NCI-H1694 treated with DMSO at 0.1 percent for 48 hours (cell line): ENCODE measurements at places on chromosomes 7 and 10.

- peak; percentile 57 for DNase-seq
Measured at GRCh38 chr7:3589752-3590151, 288.7 kb downstream of the SDK1 start.

GRCh38 chr10:129325893-129326292, 141.1 kb upstream of the MGMT start:
- DNase-seq = no peak

DNA sequence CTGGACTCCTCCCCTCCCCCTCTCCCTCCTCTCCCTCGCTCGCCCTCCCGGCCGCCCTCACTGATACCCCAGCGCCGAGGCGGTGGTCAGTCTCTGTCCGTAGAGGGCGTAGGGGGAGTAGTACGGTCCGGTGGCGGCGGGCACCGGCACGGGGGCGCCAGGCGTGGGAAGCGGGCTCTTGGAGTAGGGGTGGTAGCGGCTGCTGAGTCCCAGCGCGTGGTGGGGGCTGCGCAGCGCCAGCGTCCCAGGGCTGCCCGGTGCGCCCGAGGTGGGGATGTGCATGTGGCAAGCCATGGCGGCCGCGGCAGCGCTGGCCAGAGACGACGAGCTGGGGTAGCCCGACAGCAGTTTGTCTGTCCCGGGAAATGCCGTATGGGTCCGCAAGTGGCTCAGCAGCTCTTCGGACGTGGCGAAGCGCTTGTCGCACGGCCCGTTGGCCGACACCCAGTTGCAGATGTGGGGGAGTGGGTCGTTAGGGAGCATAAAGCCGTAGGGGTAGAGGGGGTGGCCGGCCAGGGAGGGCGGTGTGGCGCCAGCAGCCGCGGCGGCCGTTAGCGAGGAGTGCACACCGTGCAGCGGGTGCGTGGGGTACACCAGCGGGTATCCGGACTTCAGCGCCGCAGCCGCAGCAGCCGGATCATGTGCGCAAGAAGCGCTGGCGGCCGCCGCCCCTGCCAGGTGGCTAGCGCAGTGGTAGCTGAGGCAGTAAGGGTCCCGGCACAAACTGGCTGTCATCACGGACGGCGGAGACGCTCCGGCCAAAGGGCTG, 2.7 kb downstream of the ZNF503 start:
- no peak for DNase-seq

DNA sequence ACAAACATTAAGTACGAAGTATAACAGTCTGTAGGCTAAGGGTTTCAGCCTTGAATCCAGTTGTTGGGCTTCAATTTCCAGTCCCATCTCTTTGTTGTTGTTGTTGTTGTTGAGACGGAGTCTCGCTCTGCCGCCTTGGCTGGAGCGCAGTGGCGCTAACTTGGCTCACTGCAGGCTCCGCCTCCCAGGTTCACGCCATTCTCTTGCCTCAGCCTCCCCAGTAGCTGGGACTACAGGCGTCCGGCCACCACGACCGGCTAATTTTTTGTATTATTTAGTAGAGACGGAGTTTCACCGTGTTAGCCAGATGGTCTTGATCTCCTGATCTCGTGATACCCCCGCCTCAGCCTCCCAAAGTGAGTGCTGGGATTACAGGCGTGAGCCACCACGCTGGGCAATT, 464.9 kb downstream of the ANKRD7 start:
- no peak for DNase-seq

DNA sequence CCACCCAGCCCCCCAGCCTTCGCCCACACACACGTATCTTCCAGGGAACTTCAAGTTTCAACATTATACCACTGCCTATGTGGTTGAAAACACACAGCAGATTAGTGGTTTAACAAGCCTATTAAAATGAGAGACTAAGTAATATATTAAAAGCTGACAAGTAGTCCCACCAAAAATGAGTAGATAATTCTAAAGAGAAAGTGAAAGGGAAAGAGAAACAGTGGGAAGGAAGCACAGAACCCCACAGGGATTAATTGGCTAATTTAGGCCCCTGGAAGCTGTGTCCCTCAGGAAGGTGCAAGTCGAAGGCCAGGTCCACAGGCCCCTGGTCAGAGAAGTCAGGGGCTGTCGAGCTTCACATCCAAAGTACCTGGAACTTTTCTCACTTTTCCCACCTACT, 210.5 kb upstream of the YAE1 start:
- no peak for DNase-seq

DNA sequence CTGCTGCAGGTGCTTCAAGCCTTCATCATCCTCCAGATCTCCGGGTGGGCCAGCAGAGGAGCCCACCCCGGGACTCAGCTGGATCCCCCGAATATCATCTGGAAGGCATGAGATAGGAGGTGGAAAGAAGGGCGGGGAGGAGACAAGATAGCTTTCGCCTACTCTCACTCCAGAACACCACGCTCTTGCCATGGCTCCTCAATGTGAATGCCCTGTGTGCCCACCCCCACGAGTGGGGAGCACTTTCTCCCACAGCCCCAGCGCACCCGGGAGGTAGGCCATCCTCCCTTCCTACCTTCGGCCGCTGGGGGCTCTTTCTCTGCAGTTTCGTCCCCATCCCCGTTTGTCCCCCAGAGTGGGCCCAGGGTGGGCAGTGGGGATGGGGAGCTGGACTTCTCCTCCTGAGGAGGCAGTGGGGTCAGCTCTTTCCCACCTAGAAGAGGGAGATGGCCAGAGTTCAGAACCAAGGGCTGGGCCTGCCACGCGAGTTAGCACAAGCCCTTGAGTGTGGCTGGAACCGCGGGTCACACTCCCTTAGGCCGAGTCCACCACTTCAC, 8.9 kb downstream of the GIGYF1 start:
- no peak for DNase-seq

GRCh38 chr10:128047991-128048818, 78.0 kb downstream of the MKI67 start:
- DNase-seq = no peak

- no peak for DNase-seq
Measured at GRCh38 chr7:2807845-2808772, 36.0 kb downstream of the GNA12 start.

- DNase-seq = peak; percentile 56
Measured at GRCh38 chr7:128135515-128136214, 104.4 kb upstream of the LRRC4 start.

DNA sequence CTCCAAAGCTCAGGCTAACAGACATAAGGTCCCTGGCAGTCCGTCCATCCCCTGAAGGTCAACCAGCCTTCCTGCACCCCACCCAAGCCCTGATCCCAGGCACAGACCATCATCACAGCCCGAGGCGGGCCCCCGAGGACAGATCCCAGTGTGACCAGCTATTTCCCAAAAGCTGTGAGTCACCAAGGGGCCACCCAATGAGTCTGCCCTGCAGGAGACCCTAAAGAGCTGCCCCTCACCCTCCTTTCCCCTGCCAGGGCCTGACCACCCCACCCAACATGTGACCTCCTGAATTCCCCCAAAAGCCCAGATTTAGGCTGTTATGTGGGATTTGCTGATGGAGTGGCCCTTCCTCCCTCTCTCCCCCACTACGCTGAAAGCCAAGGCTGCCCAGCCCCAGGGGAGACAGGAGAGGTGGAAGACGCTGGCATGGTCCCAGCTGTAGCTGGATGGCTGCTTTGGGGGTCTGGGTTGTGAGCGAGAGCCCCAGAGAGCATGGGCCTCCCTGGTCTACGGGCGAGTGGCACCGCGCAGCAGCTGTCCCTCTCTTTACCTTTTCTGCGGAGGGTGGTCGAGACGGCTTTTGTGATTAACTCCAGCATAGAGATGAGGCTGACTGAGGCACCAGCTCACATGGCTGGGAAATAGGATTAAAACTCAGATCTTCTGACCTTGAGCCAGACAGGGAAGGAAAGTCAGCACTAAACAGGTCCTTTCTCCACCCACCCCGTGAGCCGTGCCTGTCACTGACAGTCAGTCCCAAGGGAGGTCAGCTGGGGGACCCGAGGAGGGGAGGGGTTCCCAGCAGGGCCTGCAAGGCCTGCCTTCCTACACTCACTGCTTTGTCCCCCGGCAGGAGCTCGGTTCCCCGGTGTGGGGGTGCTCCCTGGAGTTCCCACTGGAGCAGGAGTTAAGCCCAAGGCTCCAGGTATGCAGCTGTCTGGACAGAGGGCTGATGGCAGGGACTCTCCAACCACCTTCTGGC, 16.7 kb downstream of the ELN start:
- DNase-seq = no peak

DNA sequence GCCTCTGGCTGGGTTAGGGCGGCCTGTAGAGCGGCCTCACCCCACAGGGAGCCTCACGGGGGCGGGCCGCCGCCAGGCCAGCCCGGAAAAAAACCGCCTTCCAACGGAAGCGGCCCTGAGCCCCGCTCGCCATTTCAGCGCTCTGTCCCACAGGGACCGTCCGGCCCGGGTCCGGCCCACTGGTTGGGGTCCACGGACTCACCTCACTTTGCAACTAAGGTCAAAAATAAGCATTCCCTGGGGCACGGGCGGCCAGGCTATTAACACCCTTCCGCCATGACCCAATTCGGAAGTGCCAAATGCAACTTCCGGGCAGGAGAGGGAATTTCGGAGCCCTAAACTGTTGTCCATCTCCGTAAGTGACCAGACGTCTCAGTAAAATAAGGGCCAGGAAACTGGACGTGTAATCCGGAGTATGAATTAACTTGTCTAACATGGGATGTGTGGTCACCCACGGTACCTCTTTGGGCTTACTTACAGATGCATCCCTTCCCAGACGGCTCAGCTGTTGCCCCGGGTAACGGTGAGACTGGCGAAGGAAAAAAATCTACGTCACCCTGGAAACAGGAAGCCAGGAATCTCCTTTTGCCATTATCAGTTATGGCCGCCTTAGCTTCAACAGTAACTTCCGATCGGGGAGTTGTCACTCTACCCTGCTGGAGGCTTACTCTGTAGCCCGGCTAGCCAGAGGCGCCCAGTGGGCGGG, at the start of gene BBIP1:
Gene BBIP1, minus strand, starts transcription at position 538 of the 706 bp plus-strand sequence. CDS start 1,023 bp downstream, outside the sequence.
- DNase-seq = peak; percentile 98

DNA sequence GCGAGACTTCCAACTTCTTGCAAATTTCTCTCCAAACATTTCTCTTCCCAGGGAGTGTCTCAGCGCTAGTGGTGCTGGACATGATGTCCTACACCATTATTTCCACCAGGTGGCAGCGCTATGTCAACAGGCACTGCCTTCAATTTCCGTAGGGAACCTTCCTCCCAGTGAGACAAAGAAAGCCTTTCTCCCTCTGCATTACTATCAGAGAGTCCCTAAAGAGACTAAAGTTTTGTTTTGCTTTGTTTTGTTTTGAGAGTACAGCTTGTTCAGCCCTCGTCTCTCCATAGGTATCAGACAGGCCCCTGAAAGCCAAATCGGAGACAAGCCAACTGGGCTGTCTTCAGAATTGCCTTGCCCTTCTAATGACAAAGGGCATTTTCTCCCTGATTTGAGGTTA, 44.2 kb upstream of the GGCT start:
- peak; percentile 62 for DNase-seq

GRCh38 chr7:73769481-73770001, 529 bp downstream of the CLDN3 start:
- DNase-seq = no peak

GRCh38 chr7:20561466-20561865, 54.0 kb upstream of the ABCB5 start:
- no peak for DNase-seq

GRCh38 chr7:131503639-131504038, 52.8 kb downstream of the PODXL start:
- no peak for DNase-seq

- DNase-seq = no peak
Measured at GRCh38 chr7:7565746-7566650, 686 bp upstream of the MIOS start.

GRCh38 chr10:119775529-119775928, 49.7 kb downstream of the INPP5F start:
- DNase-seq = no peak

- DNase-seq = no peak
Measured at GRCh38 chr7:25454562-25455041, 226.3 kb upstream of the NPVF start.

DNA sequence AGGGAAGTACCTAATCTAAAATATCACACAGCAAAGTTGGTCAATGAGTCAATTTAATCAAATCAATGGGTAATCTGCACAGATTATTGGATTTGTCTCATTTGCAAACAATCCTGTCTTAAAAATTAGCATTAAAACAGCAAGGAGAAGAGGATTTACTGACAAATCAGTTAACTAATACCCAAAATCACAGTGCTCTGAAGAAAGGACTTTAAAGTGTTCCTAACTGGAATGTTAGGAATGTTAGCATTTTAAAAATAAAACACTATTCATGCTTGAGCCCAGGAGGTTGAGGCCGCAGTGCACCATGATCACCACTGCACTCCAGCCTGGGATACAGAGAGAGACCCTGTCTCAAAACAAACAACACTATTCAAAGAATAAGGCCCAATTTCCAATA, 83.1 kb downstream of the CHCHD3 start:
- no peak for DNase-seq

- no peak for DNase-seq
Measured at GRCh38 chr7:134515569-134516468, 11.5 kb upstream of the AKR1B10 start.

- no peak for DNase-seq
Measured at GRCh38 chr7:29864656-29865055, 58.3 kb downstream of the WIPF3 start.

DNA sequence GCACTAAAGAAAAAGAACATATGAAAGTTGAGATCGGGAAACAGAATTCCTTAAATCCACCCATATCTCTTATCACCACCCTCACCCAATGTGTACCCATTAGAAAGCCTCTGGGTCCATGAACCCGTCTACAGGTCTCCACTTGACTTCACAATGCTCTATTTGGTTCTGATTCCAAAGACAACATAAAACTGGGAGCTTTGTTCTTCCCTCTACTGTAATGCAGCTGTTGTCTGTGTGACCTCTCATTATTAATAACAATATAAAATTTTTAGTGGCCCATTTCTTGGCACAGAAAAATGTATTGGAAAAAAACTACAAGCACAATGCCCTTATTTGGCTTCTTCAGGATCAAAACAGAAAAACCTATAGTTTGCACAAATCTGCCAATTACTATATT, 30.0 kb downstream of the DOCK4 start:
- no peak for DNase-seq

DNA sequence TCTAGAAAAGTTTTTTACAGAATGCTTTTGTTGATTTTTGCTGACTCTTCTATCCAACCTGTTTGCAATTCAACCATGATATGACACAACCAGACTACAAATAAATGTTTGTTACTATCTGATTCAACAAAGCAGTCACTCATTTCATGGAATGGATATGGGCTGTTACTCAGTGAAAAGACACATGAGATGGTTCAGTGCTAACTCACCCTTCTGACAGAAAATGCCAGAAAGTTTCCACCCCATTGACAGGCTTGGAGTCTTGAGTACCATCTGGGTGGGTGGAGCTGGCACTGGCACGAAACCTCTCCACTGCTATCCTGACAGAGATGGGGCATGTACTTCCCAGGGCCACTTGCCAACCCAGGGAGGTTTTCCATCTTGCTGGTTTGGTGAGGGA, 39.5 kb downstream of the RBM28 start:
- DNase-seq = peak; percentile 75
